ENCODE measurements at places on chromosomes 1 and 21.

- DNase-seq = no peak
These were observed 49.0 kb downstream of the SIM2 start for GRCh38 chr21:36747815-36748383.

DNA sequence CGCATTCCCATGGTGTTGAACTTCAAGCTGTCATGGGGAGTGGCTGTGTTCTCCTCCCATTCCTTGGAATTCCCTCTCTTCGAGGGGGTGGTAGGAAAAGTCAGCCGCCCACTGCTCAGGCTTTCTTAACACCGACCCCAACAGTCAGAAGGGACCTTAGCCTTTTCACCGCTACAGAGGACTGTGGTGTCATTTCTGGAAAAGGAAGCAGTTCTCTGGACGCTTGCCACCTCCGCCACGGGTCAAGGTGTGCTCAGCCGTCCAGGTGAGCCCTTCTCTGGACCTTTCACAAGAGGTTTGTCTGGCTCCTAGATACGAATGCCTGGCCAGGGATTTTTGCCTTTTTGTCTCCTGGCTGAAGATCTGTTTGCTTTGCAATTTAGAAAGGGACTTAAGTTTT lies 31.8 kb downstream of the CLIC6 start:
- no peak for DNase-seq

- no peak for DNase-seq
These were observed 53.9 kb upstream of the TIAM1 start for GRCh38 chr21:31397939-31398338.

- DNase-seq = no peak
These were observed 77.1 kb downstream of the XCL2 start for GRCh38 chr1:168466714-168467131.

GRCh38 chr1:13892671-13893325 lies 192.8 kb downstream of the PRDM2 start:
- no peak for DNase-seq

GRCh38 chr1:228487336-228488124 lies at the start of gene RNF187:
TSS of gene RNF187 (plus strand) at chr1:228487382.
- DNase-seq = no peak

DNA sequence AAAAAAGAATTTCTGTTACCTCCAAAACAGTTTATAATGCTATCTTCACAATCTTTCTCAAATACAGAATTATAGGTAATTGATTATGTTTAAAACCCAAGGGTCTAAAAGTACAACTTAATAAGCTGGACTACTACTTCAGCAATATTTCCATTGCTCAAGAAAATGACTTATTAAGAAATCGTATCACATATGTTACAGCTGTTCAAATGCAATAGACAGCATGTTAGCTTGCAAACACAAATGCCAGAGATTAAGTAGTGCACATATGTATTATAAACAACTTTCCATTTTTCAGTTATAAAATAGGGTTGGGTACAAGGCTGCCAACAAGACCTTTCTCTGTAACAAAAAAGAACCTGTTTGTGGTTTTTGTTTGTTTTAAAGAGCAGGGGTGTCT lies 211.0 kb upstream of the DMRTA2 start:
- DNase-seq = no peak

DNA sequence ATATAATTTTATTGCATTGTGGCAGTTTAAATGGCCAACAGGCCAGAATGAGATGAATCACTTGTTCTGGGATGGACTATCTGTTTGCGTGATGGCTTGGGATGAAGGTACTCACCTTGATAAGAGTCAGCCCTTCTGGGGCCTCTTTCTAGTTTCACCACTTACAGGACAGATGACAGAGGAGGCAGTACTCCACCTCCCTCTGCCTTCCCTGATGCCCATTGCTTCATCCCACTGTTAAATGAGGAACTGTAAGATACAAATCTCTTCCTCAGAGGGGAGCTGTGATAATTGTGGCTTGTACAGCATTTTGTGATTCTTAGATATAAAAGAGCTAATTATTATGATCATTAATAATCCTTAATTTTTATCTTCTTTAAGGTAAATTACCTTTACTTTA lies 3.7 kb upstream of the TCHH start:
- DNase-seq = no peak

- no peak for DNase-seq
These were observed 520.5 kb downstream of the USP25 start for GRCh38 chr21:16250273-16250672.

GRCh38 chr1:47436304-47436978 lies 1.4 kb upstream of the FOXD2 start:
- DNase-seq = no peak

All from forelimb muscle (tissue), 1 donor.